ENCODE measurements at places on chromosomes 13 and 19.

DNA sequence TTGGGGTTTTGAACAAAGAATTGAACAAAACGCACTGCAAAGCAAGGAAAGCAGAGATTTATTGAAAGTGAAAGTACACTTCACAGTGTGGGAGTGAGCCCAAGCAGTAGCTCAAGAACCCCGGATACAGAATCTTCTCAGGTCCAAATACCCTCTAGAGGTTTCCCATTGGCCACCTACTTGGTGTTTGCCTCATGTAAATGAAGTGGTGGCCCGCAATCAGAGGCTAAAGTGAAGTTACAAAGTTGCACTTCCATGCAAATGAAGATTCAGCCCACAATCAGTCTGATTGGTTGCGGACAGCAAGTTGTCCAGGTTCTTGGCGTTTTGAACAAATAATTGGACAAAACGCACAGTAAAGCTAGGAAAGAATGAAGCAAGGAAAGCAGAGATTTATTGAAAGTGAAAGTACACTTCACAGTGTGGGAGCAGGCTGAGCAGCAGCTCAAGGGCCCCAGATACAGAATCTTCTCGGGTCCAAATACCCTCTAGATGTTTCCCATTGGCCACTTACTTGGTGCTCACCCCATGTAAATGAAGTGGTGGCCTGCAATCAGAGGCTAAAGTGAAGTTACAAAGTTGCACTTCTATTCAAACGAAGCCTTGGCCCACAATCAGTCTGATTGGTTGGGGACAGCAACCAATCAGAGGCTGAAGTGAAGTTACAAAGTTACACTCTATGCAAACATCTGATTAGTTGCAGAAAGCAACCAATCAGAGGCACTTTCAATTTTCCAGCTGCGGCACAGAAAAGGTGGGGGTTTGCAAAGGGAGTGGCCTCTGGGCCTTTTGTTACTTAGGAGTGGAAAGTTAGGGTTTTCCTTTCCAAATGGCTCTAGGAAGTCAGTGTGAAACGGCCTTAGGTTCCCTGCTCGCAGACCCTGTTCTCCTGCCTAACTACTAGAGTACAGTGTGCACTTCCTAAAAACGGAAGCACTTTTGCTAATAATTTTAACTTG is 4.8 kb upstream of the TM9SF2 start:
- DNase-seq = no peak

GRCh38 chr13:42533336-42533591 is 40.7 kb upstream of the TNFSF11 start:
- DNase-seq = no peak

- no peak for DNase-seq
Observed at GRCh38 chr13:41812851-41813250, 148.1 kb downstream of the VWA8 start.

GRCh38 chr13:67106502-67107057 is 123.6 kb downstream of the PCDH9 start:
- DNase-seq = no peak

- DNase-seq = peak; percentile 95
Observed at GRCh38 chr19:12551060-12551832, at the start of gene ZNF564. Gene ZNF564 (minus strand): TSS chr19:12551482. CDS start chr19:12551332, 150 bp downstream.

GRCh38 chr19:38020311-38020710 is 113.3 kb downstream of the SIPA1L3 start:
- no peak for DNase-seq

DNA sequence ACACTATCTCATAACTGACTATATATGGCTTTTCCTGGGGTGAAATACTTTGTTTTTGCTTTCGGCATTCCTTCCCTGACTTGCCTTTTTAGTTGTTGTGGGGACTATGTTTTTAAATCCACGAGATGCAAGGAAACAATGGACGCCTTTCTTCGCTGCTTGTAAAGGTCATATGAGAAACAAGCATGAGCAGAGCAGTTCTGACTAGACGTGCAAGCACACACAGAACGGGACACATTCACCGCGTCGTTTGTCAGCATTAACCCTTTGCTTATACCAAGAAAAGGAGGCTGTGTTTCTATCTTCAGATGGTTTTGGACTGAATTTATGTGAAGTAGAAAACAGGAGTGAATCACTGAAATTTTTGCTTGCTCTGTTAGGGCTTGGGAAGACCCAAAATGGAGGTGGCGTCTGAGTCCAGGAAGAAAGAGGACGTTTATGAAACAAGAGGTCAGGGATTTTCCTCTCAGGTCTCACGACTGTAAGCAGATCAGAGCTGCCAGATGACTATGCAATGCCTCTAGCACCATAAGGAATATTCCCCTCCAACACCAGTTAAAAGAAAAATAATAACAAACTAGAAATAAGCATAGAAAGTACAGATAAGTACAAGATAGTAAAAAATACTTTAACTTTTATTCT is 358.9 kb downstream of the DLEU7 start:
- DNase-seq = no peak

GRCh38 chr13:50519866-50520265 is 323.6 kb downstream of the DLEU7 start:
- no peak for DNase-seq

GRCh38 chr13:79455331-79455730 is 25.6 kb upstream of the NDFIP2 start:
- no peak for DNase-seq

GRCh38 chr19:33426621-33427361 is 53.3 kb downstream of the CEBPG start:
- peak; percentile 11 for DNase-seq

DNA sequence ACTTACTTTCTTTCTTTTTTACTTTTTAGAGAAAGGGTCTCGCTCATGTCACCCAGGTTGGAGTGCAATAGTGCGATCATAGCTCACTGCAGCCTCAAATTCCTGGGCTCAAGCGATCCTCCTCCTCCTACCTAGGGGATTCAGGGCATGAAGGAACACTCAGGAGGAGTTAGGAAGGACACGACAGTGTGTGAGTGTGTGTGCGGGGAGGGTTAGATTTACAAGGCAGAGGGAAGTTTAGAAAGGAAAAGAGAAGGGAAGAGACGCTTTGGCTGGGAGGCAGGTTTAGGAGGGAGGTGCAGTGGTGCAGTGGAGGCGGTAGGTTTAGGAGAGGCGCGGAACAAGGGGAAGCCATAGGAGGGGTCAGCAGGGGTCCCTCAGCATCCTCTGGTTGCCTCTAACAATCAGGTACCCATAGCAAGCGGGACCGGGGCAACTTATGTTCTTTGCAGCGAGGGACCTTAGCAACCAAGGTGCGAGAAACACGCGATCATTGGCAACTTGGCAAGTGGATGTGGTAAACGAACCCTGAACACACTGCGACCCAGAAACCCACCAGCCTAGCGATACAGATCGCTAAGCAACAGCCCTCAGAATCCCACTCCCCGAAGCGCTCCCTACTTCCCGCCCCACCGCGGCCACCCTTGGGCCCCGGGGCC is 501 bp downstream of the SIRT2 start:
- no peak for DNase-seq

GRCh38 chr19:39325778-39326665 is 5.4 kb upstream of the LRFN1 start:
- DNase-seq = no peak

- DNase-seq = no peak
Observed at GRCh38 chr13:92657565-92657964, 569.0 kb upstream of the GPC6 start.

GRCh38 chr19:15587663-15588062 is 27.4 kb upstream of the CYP4F8 start:
- no peak for DNase-seq

DNA sequence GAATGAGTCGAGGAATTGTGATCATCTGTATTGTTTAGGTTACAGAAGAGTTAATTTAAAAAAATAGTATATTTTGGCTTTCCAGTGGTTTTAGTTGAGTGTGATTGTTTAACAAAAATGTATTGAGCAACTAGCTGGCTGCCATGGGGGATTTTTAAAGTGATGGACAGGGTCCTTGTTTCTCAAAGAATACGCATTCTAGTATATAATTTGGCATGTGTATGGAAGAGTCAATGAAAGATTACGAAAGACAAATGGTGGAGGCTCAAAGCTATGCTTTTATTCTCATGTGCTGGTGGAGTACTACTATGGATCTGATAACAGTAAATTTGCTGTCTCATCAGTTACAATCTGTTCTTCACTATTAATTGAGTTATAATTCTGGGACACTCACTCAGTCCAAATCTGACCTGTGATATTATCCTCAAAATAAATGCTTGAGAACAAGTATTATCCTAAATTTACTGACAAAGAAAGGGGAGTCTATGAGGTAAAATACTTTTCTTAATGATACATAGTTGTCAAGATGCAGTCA is 240.0 kb downstream of the GPC6 start:
- no peak for DNase-seq

DNA sequence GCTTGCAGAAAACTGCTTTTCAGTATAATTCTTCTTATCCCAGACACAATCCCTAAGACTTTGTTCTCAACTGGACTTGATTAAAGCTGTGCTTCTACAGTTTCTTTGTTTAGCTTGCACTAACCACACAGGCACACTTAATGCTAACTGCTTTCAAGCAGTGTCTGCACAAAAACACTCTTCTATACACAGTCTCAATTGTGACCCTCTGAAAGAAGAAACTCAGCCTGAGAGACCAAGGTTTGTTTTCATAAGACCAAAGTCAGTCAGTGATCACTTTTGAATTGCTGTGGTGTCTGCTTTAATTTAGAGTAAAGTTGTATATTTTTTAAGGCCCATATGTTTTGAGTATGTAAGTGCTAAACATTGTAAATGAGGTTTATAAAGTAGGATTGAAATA is 431.2 kb downstream of the KCTD12 start:
- no peak for DNase-seq

GRCh38 chr19:7930765-7931164 is 4.8 kb upstream of the CTXN1 start:
- no peak for DNase-seq

DNA sequence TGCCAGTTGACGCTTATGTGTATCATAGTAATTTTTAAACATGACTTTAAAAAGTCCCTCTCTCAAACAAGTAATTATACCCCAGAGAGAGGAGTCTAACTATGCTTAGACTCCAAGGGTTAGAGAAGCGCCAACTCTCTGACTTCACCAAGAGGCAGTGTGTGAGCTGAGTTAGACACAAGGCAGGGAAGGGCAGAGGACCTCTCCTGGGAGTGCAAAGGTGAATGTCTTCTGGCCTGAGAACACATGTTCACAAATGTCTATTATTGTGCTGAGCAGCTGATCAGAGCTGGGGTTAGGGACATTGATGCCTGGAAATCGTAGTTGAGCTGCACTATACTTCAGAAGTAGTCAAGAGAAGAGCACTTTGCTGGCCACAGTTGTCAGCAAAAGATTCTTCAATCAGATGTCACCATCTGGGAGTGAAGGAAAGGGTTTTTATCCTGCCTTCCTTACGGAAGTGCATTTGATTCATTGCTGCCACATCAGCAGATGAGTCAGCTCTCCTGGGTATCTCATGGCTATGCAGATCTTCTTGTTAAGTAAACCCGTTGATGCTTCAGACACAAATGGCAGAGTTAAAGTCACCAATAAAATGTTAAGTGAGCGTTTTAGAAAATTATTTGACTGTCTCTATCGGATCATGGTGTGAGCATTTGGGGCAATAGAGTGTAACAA is 283.2 kb upstream of the ARGLU1 start:
- DNase-seq = no peak

- DNase-seq = no peak
Observed at GRCh38 chr13:45242070-45242469, 41.2 kb upstream of the KCTD4 start.

DNA sequence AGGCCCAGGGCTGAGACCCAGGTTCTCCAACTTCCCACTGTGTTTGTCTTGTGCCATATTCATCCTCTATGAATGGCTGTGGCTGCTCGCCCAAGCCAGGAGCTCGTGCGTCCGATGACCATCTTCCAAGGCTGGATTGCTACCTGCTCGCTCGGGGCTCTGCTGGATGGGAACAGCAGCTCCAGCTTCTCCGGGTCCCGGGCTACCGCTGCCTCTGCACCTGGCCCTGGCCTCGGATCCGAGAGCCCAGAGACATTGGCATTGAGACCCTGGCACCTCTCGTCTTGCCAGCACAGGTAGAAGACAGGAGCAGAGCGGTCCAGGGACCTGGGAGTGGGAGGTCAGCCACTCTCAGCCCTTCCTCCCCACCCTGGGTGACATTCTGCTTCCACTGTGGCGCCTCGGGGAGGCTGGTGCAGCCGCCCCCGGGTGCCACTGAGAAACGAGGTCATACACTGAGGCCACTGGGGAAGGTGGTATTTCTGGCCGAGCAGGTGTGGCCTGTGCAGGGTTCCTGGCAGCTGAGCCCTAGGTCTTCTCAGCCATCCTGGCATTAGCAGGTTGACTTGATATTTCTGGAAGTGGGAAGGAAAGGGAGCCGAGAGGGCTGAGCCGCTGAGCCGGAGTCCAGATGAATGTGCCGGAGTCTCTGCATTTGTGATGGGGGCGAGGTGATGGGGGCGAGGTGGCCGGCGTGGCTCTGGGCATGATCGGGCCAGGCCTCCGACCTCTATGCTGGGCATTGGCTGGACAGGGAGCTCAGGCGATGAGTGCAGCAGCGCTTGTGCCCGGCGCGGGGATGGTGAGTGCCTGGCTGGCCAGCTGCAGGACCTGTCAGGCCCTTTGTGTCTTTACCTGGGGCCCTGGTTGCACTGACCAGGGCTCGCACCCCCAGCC is 18.6 kb downstream of the NDUFB7 start:
- no peak for DNase-seq

DNA sequence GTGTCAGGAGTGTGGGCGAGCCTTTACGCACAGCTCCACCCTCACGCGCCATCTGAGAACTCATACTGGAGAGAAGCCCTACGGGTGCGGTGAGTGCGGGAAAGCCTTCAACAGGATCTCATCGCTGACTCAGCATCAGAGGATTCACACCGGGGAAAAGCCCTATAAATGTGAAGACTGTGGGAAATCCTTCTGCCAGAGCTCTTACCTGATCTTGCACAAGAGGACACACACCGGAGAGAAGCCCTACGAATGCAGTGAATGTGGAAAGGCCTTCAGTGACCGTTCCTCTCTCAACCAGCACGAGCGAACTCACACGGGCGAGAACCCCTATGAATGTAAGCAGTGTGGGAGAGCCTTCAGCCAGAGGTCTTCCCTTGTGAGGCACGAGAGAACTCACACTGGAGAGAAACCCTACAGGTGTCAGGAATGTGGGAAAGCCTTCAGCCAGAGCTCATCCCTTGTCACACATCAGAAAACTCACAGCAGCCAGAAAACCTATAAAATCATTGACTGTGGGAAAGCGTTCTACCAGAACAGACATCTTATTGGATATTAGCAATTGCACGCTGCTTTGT is 6.9 kb upstream of the ZNF555 start:
- DNase-seq = no peak

- no peak for DNase-seq
Observed at GRCh38 chr13:103031332-103031873, 34.8 kb downstream of the SLC10A2 start.

DNA sequence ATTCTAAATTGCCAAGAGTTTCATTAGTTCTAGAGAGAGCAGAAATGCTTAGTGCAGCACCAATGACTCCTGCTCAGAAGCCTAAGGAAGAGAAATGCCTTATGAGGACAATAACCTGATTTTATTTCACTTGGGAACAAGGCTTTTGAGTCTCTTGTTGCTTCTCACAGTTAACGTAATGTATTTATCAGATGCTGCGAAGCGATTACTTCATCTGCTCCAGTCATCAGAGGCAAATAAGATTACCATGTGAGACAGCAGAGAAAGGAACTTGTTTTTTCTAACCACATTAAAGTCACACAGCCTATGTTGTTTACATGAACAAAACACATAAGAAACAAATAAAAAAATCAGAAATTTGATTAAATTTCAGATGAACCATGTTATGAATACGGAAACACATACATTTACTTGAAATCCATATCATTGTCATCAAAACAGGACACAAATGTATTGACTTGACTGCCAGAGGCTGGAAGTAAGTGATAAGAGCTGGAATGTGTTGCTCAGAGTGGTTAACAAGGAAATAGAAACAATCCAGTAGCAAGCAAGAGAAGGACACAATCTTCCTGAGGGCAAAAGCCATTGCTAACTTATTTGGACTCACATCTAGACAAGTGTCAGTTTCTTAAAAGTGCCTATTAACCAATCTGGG is 147.3 kb downstream of the LHFPL6 start:
- no peak for DNase-seq

Measured in RWPE2 (cell line).